ENCODE measurements at places on chromosomes 5 and 9. TPM values are rescaled to one million over a fixed set of nuclear protein-coding genes. Genes with fewer than 3 reads are reported as not detected.
A peak's percentile ranks its signal among the peaks of the same experiment; 100 is the strongest.

DNA sequence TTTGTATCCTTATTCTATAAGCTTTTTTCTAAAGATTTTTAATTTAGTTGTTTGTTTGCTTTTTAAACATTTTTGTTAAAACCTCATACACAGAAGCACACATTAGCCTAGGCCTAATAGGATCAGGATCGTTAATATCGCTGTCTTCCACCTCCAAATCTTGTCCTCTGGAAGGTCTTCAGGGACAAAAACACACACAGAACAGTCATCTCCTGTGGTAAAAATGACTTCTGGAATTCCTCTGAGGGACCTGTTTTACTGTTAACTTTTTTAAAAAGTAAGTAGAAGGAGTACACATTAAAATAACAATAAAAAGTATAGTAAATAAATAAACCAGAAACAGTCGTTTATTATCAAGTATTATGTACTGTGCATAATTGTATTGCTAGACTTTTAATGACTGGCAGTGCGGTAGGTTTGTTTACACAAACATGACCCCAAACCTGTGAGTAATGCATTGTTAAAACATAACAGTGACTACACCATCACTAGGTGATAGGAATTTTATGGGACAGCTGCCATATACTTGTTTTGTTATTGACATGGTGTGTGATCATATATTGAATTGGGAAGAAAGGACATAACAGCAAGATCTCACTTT lies 109.6 kb downstream of the ZCCHC7 start:
- peak; percentile 89 for DNase-seq

DNA sequence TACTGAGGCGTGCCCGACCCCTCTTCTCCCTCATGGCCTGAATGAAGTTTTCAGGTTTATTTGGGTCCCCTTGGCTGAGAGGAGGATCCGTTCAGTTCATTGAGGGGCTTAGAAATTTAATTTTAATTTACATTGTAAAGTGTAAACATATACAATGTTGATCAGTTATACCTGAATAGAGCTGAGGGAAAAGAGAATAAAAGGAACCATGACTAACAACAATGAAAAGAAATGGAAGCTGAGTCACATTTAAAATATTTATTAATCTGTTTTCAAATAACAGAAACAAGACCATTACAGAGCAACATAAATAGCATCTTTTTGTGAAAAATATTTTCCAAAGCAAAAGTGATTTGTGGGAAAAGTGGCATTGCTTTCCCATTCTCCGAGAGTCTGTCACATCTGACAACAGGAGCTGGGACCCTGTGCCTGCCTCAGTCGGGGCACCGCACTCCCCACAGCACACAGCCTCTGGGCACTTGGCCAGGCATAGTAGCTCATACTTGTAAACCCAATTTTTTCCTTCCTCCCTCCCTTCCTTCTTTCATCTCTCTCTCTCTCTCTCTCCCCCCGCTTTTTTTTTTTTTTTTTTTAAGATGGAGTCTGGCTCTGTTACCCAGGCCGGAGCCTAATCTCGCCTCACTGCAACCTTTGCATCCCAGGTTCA lies 28.7 kb downstream of the PROP1 start:
- DNase-seq, result peak; percentile 77

Gene NR4A3
- 0.98 TPM for total RNA-seq

- peak; percentile 37 for DNase-seq
These were observed 17.0 kb upstream of the NTNG2 start for GRCh38 chr9:132144708-132145365.

Gene FST
- 403 TPM for total RNA-seq

DNA sequence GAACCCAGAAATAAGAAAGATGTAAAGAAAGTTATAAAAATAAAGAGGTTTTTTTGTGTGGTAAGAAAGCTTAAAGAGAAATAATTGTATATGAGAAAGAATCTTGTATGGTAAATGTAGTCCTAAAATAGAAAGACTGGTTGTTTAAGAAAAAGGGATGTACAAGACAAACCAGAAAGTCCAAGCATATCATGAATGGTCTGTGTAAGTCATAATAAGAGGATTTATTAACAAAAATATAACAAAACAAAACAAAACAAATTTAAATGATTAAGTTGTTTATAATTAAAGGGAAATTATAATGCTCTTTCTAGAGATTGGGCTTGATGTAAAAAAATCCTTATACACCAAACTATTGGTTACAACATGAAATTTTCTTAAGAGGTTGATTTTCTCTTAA lies 590.4 kb upstream of the PTGER4 start:
- DNase-seq, result peak; percentile 37
